ENCODE measurements at places on chromosomes 3 and 15.

DNA sequence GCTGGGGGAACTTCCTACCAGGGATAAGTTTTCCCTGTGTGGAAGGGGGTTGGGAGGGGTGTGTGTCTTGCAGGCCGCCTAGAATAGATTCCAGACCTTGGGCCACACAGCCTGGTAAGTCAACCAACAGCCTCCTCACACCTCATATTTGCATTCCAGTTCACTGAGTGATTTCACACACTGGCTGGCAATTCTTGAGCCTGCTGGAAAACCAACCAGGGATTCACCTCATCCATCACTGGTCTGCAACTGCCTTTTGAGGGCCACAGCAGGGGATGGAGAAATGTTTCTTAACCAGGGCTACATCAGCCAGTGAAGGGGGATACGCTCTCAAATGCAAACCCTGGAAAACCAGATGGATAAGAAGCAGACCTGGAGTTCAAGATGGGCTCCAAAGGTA lies 2.0 kb downstream of the FSTL1 start:
- no peak for DNase-seq

DNA sequence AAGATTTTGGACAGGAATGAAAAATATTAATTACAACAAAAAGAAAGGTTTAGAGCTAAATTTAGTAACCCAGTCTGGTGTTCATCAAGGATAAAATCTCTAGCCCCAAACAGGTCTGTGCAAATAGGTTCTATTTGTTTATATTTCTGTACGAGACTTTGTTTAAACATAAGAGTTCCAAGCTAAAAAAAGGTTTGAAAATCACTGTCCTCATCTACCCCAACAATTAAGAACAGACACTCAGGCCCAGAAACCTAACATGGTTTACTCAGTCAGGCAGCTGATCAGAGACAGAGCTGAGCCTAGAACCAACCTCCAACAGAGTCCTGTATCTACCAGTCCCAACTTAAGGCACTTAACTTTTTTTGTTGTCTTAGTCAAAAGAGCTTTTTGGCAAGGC lies 49.3 kb downstream of the SNX4 start:
- DNase-seq = no peak

- DNase-seq = no peak
Observed at GRCh38 chr3:160885791-160886286, 129.8 kb downstream of the PPM1L start.

- DNase-seq = no peak
Observed at GRCh38 chr3:194282436-194283122, 68.5 kb downstream of the CPN2 start.

DNA sequence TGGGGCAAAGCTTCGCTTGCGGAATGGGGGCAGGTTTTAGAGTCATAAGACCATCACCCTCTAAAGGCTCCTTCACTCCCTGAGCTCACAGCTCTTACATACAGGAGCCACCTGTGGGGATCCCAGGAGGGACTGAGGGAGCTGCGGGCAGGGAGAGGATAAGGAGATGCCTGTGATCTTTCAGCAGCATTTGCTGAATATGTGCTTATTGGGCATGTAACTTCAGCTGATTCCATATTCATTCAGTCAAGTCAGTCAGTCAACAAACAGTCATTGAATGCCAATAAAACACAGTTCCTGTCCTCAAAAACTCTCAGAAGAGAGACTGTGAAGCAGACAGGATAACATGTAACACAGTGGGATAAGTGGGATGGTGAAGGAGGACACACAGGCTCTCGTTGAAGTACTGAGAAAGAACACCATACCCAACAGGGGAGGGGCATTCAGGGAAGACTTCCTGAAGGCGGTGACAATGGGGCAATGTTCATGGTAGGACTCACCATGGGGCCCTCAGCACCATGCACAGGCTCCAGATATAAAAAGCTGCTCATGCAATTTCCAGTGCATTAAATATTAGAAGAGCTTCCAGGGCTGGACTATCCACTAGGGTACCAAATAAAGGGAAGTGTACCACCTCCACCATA lies 240.9 kb downstream of the UACA start:
- DNase-seq = no peak

DNA sequence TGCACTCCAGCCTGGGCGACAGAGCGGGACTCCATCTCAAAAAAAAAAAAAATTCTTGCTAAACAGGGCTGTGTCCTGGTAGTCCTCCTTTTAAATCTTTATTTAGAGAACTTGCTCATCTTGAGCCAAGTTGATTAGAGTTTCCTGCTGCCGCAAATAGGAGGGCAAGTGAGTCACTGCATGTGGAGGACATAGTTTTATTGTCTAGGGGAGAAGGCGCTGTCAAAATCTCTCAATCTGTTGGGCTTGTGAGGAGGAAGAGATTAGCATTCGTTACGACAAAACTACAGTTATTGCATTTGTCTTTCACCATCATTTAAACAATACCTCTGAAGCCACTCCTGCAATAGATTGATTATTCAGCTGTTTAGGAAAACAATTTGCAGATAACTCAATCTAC lies 11.5 kb downstream of the MUC4 start:
- no peak for DNase-seq

DNA sequence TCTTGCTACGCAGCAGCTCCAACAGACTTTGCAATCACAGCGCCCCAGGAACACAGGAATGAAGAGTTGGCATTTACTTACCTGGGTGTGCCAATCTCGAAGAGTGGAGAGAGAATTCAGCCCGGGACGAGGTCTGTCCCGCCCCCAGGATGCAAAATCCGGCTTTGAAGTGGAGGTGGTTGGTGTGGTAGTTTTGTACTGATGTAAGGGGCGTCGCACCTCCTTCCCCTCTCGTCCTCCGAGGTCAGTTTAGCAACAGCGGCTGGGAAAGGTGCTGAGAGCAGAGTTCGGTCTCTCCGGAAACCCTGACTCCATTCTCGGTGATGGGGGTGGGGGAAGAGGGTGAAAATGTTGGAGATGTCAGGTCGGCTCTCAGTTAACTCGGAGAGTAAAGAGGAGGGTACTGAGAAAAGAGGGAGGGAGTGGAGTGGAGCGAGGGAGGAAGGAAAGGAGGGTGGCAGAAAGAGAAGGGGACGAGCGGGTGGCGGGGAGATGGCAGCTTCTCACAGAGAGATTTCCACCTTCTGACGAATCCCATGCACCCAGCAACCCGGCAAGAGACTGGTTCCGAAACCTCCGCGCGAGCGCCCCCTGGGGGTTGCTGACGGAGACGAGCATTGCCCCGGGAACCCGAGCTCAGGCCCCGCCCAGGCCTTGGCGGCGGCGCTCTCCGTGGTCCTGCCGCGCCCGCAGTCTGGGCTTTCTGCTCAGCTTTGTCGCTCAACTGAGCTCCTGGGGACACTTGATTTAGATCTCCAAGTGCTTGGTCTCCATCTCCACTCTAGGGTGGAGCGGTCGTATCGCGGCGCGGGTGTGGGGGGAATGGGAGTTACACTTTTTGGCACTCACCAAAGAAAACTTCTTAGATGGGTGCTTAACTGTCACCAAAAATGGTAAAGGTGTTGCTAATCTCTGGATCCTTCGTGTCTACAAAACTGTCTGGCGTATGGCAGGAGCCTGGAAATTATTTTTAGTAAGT lies at the start of gene CPNE4:
CPNE4 (minus strand) TSS at position 529 of the 979 bp plus-strand sequence.
- DNase-seq = peak; percentile 22

- DNase-seq = no peak
Observed at GRCh38 chr3:148957586-148957985, 33.8 kb upstream of the GYG1 start.

DNA sequence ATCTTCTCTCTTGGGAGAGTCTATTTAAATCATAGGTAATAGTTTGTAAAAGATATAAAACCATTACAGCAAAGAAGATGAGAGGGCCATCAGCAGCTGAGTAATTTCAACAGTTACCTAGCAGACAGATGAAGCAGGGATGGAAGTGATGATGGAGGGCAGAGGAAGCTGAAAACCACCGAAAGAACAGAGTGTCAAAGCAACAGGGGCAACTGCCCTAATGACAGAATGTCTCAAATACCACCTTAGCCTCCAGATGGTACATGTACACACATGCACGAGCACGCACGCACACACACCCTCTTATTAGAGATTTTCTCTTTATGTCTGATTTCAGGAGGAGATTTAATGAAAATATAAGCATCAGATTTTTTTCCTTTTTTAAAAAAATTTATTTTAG lies 64.5 kb downstream of the NEDD4 start:
- no peak for DNase-seq

DNA sequence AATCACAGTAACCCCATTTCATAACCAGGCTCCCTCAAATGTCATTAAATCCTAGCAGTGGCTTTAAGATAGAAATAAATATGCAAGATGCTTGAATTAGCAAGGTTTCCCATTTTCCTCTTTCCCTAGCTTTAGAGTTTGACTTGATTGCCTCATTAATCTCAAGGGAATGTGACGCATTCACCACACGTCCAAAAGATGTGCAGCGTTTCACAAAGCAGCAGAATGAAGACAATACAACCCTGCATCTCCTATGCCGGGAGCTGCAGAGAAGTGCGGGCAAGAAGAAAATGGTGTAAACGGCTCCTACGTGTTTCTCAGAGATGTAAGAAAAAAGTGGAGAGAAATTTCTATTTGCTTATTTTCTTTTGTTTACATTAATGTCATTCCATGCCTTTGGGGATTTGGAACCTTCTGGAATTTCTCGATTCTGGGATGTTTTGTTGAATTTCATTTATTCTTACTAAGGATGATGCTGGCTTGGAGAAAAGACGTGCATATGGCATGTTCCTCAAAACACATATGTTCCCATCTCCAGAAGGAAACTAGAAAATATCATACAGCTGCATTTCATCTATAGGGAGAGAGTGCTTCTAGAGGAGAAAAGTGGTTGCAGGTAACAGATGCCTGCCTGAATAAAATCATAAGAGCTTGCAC lies 27.8 kb upstream of the FRMD4B start:
- no peak for DNase-seq

- no peak for DNase-seq
Observed at GRCh38 chr3:95407709-95408463, 1345.0 kb downstream of the NSUN3 start.

- DNase-seq = no peak
Observed at GRCh38 chr3:156334841-156335545, 214.6 kb downstream of the KCNAB1 start.

- DNase-seq = no peak
Observed at GRCh38 chr3:44000586-44000985, 241.1 kb upstream of the TOPAZ1 start.

DNA sequence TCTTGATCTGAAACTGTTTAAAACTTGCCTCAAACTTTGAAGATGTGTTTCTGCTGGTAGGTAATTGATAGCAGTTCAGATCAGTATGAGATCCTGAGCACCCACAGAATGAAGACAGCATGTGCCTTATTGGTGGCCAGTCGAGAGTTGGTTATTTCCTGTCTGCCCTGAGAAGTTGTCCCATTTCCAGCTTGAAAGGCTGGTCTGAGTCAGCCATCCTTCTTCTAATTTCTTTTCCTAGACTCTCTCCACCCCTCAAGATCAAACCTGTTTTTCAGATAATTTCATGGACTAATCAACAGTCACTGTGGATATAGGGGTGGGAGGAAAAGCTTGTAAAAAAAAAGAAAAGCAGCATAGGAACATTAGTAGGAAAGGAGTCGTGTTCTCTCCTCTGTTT lies 464.4 kb downstream of the FOXP1 start:
- no peak for DNase-seq

DNA sequence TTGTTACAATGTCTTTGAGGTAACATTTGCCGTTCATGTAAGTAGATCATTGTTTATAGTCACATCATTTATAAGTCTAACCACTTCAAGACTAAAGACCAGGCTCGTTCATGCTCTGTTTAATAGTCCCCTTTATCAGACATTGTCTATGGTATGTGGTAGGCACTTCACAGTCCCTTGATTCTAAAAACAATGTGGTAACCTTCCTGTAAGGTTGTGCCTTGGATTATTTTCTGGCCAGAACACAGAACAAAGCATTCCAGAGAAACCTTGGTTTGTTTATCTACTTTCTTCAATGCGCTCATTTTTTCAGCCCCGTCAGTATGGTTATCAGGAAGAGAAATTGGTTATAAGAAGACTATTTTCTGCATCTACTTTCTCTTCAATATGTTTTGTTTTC lies 16.3 kb upstream of the ST3GAL6 start:
- no peak for DNase-seq

DNA sequence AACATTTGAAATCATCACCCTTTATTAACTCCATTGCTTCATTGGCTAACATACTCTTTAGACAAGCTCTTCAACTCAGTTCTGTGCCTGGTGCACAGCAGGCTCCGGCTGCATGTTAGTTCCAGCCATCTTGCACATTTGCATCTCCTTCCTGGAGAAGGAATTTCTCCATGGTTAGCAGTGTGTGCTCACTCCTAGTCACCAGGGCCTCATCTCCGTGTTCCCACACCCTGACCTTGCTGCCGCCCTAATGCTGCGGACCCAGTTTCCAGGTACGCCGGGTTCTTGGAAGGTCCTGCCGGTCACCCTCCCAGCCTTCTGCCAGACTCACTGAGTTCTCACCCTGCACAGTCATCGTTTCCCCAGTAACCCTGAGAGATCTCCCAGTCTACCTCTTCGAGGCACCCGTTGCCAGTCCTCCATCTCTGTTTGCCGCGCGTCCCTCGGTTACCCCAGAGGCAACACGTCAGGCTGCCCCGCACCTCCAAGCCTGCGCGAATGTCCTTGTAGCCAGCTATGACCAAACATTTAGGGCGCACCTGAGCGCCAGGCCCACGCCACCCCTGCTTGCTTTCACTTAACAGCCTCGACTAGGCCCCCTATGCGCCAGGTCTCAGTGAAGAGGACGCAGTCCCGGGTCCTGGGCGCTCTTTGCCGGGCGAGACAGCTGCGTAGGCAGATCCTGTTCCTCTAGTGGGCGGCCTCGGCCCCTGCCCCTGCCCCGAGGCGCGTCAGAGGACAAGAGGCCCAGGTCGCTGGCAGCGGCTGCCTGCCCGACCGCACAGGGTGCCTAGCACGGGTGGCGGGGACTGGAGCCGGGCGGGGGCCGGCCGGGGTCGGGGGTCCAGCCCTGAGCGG lies 747 bp upstream of the ZNF592 start:
- peak; percentile 39 for DNase-seq

DNA sequence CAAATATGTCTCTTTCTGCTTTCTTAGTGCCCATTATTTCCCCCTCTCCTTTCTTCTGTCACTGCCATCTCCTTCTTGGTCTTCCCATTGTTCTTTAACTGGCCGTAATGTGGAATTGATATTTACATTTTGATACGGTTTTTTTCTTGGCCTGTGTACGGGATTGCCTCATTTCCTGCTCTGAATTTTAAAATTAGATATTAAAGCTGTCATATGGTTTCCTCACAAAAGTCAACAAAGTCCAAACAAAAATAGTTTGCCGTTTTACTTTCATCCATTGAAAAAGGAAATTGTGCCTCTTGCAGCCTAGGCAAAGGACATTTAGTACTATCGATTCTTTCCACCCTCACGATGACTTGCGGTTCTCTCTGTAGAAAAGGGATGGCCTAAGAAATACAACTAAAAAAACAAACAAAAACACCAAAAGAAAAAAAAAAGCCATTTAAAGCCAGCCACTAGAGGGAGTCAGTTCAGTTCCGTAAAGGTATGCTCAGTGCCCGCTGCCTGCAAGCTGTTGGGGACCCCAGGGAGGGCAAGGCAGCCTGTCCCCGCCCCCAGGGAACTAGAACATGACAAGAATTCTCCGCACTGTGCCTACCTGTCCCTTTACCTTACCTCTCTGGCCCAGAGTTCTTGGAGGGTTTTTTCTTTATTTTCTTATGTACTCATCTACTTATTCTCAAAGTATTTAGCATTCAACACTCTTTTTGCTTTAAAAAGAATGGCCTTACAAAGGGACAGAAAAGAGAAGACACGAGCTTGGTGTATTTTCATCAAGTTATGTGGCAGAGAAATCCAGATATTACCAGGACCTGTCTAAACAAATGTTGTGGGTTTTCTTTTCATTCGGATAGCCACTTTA lies 30.0 kb upstream of the NR2E3 start:
- DNase-seq = no peak
